ENCODE measurements at places on chromosomes 13 and 19.

GRCh38 chr19:46742926-46743480 is 2.9 kb upstream of the FKRP start:
- no peak for DNase-seq

DNA sequence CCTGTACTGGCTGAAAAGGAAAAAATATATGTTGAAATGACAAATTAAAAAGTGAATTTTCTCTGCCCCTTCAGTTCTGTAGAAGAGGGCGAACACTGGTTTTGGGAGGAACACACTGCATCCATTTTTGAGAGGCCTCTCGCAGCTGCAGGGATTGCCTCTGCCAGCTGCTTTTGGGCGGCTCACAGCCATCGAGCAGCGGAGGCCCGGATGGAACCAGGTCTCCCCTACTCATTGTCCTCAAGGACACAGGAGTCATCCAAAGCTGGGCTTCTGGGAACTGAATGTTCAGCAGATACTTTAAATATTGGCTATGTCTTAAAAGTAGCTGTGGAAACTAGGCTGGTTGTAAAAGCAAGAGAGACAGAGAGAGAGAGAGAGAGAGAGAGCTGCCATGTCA is 17.1 kb downstream of the RCBTB2 start:
- no peak for DNase-seq

GRCh38 chr13:23571431-23571830 is 1.2 kb downstream of the TNFRSF19 start:
- DNase-seq: no peak

DNA sequence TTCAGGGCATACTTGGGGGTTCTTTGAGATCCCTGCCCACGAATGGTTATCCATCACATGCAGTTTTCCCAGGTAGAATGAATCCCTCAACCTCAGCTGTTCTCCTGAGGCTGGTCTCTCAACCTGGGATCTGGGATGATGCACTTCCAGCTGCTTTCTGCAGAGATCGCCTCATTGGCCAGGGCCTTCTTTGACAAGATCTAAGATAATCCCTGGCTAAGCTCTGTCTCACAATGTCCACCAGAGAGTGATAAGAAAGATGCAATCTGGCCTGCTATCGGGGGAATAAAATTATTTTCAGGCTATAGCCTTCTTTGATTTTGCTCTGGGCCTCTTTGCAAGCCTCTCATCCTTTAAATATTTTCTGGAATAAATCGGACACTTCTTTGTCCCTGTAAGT is 1021.1 kb downstream of the EFNB2 start:
- DNase-seq: no peak

DNA sequence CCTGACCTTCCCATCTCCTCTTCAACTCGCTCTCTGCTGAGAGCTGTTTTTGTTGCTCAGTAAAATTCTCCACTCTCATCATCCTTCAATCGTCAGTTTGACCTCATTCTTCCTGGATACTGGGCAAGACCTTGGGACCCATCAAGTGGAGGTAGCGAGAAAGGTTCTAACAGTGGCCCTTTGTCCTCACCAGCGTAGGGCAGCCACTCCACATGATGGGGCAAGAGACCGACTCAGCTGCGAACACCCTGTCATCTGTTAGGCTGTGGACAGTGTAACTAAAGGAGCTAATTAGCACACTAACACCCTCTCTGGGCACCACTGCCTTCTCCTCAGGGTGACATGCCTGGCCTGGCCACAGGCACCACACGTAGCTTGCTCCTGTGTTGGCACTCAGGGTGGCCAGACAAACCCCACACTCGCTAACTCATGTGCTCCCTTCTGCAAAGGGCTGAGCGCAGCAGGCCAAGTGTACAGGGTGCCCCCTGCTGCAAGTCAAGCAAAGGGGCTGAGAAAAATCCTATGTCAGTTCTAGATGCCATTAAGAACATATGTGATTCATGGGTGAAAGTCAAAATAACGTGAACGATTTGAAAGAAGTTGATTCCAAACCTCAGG is 1216.0 kb downstream of the SLITRK5 start:
- no peak for DNase-seq

DNA sequence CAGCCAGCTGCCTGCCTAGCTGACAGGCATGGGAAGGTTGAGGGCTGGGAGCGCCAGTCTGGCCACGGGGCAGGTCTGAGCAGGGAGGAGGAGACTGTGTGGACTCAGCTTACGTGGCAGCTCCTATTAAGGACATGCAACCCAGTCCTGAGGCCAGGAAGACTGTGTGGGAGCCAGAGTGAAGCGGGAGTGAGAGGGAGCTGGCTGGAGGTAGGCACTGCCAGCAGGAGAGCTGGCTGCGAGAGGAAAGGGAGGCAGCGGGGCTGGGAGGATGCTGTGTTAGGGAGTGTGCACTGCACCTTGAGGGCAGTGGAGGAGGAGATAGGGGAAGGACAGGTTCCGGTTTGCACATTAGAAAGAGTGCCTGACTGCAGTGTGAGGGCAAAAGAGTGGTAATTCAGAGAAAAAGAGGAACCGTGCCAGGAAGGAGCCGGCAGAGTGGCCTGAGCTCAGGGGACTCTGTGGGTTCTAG is 99.2 kb downstream of the SLC7A1 start:
- DNase-seq: peak; percentile 9

GRCh38 chr19:15181394-15181793 is 19.4 kb downstream of the NOTCH3 start:
- no peak for DNase-seq

DNA sequence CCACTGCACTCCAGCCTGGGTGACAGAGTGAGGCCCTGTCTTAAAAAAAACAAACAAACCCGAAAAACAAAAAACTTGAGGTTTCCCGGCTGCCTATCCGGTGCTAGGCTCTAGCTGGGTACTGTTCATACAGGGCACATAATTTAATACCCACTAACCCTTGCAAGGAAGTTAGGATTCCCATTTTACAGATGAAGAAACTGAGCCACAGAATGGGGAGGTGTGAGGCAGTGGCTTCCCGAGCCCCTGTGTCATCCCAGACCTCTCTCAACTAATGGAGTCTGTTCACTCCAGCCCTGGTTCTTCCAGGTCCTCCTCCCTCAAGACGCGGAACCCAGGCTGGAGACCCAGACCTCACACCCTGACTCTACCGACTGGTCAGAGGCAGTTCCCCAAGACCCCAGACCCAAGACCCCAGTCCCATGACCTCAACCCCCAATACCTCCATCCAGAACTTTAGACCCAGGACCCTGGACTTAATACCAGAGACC is 576 bp downstream of the APBA3 start:
- DNase-seq: peak; percentile 14

GRCh38 chr19:40150170-40150569 is 41.1 kb upstream of the MAP3K10 start:
- no peak for DNase-seq

GRCh38 chr13:22050951-22051563 is 380.2 kb downstream of the FGF9 start:
- no peak for DNase-seq

- DNase-seq: no peak
These were observed 277.8 kb downstream of the FOXO1 start for GRCh38 chr13:40388617-40389016.

GRCh38 chr19:49441960-49442350 is 628 bp upstream of the SLC17A7 start:
- no peak for DNase-seq

GRCh38 chr13:65540175-65540574 is 1690.0 kb downstream of the PCDH9 start:
- DNase-seq: no peak

DNA sequence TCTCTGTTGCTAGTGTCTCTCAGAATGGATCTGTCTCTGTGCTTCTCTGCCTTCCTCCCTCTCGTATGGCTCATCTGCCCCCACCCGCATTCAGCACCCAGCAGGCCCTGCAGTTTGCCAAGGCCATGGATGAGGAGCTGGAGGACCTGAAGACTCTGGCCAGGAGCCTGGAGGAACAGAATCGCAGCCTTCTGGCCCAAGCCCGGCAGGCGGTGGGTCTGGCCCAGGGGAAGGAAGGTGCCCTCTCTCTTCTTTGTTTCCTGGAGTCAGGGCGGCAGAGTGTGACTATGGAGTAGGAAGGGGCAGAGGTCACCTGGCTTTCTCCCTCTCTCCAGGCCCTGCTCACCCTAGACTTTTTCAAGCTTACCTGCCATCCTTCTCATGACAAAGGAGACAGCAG is 10.9 kb downstream of the KASH5 start:
- no peak for DNase-seq

DNA sequence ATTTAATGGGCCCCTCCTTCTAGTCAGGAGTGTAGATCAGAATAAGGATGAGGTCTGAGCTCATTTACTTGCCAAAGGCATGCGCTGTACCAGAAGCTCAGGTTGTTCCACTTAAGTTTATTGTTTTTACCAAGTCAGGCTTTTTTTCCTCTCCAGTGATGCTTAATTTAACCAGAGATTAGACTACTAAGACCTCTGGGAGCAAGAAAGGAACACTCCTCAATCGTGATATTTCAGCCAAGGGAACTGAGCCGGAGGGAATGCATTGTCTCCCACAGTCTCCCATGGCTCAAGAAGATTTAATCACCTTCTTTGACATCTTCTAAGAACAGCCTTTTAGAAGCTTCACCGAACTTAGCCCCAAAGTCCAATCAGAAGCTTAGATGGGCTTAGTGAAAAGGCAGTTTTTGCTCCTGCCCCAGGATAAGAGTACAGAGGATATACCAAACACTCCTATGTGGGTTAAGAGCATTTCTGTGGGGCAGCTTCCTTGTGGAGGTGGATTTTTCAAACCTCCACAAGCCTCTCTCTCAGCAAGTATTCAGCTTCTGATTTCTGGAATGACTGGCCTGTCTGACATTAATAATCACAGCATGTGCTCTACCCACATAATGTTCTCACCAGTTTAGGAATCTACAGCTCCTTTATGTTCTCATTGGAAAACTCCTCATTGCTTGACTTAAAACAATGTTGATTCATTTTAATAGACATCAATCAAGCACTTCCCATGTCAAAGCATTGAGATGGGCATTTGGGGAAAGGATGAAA is 322.7 kb downstream of the SUCLA2 start:
- DNase-seq: no peak

DNA sequence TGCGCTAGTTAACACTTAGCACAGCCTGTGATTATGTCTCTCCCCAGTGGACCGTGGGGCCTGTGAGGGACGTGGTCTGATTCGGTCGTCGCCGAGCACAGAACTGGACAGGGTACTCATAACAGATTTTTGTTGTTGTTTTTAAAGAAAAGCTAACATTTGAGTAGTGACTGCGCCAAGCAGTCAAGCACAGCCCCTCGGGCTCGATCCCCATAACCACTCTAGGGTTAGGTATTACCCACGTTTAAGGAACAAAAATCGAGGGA is 805 bp upstream of the PTOV1 start:
- no peak for DNase-seq

DNA sequence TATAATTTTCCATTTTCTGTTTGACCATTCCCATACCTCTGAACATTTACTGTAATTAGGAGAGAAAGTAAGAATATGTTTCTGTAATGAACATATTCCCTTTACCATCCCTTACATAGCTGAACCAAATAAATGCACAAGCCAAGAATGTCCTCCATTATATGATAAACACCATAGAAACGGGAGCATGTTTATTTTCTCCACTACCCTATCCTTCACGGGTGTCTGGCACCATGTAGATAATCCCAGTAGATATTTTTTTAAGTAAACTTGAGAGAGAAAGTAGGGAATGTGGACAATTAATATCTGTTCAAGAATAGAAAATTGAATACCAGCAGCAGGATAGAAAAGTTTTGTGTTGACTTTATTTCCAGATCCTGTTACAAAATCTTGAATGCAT is 928.4 kb downstream of the EFNB2 start:
- no peak for DNase-seq

DNA sequence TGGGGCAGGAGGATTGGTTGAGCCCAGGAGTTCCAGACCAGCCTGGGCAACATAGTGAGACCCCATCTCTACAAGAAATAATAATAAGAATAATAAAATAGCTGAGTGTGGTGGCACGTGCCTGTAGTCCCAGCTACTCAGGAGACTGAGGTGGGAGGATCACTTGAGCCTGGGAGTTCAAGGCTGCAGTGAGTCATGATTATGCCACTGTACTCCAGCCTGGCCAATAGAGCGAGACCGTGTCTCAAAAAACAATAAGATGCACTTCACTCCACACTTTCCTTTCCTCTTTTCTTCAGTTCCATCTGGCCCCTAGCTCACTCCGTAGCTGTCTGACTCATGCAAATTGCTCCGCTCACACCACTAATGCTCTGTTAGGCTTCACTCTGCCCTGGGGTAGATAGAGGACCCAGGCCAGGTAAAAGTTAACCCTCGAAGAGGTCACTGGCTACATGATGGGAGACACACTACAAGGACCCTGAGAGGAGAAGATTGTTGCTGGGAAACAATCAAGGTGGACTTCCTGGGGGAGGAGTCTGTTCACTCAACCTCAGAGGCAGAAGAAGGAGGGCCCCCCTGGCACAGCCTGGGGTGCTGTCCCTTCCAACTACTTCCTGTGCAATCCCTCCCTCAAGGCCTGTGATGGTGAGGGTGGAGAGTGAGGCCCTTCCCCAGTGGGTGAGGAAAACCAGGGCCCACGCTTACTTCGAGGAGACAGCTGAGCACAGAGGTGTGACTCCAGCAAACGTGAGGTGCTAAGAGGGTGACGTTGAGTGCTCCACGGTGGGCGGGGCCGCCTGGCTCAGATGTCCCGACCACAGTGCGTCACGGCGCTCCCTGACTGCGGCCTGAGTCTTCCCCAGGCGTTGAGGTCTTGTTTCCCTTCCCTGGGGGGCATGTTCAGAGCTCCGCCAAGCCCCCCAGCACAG is 8.8 kb upstream of the TNFSF9 start:
- DNase-seq: no peak

DNA sequence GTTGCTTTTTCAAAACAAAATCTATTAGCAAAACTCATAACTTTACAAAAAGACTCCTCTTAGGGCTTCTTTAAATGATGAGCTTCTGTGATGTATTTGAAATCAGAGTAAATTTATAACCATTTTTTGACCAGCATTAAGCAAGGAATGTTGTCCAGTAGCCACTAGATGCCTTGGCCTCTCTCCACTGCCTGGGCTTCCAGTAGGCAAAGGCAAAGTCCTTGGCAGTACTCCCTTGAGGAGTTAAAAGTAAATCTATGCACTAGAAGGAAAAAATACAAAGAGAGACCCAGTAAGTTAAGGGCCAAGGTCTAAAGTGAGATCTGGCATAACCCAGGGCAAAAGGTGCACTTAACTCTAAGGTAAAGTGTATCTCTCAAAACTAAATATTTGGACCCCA is 9.5 kb downstream of the SERPINE3 start:
- no peak for DNase-seq

GRCh38 chr19:14475251-14476073 is at the start of gene PTGER1:
Gene PTGER1 (minus strand): TSS chr19:14475354. CDS start chr19:14474320, 1,034 bp downstream.
- DNase-seq: no peak

- peak; percentile 95 for DNase-seq
These were observed at the start of gene IRF2BP1 for GRCh38 chr19:45885556-45886426. Gene IRF2BP1 (minus strand): TSS chr19:45886141. CDS start chr19:45885774, 367 bp downstream.

GRCh38 chr19:31334849-31335624 is 14.2 kb downstream of the TSHZ3 start:
- DNase-seq: no peak

- DNase-seq: no peak
These were observed 54.8 kb downstream of the COG3 start for GRCh38 chr13:45519493-45519892.

GRCh38 chr13:86313421-86313820 is 514.2 kb upstream of the SLITRK6 start:
- no peak for DNase-seq

Measured in myocyte (in vitro differentiated cells).